ENCODE measurements at places on chromosomes 13 and 19.
A peak's percentile ranks its signal among the peaks of the same experiment; 100 is the strongest.

GRCh38 chr19:14425696-14426138 lies 6.6 kb upstream of the DDX39A start:
- DNase-seq = no peak

GRCh38 chr19:30111021-30111855 lies 169.2 kb downstream of the URI1 start:
- peak; percentile 5 for DNase-seq

DNA sequence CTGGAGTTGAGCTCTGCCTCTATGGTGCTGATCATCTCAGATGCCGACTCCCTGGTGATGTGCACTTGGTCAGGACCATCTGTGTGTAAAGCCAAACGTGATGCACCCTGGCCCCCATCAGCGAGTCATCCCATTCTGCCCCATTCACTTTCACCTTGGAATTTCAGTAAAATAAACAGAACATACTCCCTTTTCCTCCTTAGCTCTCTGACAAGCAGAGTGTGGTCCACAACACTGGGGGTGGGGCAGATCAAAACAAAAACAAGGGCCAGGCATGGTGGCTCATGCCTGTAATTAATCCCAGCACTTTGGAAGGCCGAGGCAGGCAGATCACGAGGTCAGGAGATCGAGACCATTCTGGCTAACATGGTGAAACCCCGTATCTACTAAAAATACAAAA lies 12.3 kb downstream of the CEACAM20 start:
- DNase-seq = no peak

DNA sequence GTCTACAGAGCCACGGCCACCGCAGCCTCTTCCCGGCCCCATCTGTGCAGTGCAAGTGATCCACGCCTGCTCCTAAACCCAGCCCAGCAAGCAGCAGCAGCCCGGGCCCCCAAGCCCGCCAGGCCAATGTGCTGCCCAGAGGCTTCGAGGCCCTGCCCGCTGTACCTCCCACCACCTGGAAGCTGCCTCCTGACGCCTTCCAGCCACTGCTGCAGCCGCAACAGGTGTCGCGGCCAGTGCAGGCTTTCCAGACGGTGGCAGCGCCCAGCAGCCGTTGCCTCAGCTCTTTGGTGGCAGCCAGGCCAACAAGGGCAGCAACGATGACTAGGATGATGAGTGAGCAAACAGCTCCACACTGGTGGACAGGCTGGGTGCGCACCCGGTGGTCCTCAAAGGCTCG lies 50.2 kb upstream of the TPM4 start:
- DNase-seq = no peak

DNA sequence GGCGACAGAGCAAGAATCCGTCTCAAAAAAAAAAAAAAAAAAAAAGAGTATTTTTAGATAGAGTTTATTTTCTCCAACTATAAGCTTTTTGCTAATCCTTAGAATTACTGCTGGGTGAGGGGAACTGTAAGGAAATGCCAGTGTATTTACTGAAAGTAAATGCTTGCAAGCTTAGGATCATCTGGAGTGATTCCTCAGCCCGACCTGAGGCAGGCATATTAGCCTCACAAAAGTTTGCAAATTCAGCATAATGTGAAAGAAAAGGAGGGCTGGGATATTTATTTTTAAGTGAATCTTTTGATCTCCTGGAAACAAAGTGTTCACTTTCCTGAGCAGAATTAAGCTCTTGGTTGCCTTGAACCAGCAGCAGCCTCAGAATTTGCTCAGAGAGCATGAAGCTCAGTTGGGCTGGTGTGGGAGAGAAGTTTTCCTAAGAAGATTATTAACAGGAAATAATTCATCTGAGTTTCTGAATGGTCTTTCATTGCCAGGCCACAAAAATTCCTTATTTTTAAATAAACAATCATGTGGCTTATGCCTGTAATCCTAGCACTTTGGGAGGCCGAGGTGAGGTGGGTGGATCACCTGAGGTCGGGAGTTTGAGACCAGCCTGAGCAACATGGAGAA lies 24.7 kb upstream of the SPATA13 start:
- DNase-seq = peak; percentile 53

DNA sequence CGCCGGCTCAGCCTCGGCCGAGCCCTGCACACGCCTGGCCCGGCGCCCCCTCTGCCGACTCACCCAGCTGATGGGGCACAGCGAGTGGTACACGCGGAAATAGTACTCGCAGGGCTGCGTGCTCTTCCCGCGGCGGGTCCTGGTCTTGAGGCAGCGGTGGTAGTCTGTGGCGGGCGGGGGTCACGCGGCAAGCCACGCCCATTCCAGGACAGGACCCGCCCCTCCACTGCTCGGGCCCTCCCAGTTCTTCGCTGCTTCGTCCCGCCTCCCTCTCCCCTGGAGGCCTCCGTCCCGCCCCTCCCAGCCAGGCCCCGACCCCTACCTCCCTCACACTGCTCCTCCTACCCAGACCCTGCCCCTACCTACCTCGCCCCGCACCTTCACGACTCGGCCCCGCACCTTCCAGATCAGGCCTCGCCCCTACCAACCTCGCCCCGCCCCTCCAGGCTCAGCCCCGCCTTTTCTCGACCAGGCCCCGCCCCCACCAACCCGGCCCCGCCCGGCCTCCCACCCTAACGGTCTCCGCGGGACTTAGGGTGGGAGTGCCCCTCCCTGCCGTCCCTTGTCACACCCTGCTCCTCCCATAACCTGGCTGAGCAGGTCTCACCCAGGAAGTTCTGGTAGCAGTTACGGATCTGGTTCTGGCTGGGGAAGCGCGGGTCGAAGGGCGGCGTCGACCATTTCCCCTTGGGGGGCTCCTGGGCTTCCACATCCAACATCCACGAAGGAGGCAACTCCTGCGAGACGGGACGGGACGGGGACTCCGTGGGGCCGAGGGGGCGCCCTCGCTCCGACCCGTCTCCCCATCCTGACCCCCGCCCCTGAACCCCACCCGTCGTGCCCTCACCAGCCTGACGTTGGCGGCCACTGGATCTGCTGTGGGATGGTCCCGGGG lies 469 bp downstream of the COX6B2 start:
- no peak for DNase-seq

GRCh38 chr19:18596752-18597157 lies 8.2 kb downstream of the REX1BD start:
- DNase-seq = peak; percentile 16

- no peak for DNase-seq
Measured at GRCh38 chr19:6733338-6734095, 3.9 kb downstream of the GPR108 start.

DNA sequence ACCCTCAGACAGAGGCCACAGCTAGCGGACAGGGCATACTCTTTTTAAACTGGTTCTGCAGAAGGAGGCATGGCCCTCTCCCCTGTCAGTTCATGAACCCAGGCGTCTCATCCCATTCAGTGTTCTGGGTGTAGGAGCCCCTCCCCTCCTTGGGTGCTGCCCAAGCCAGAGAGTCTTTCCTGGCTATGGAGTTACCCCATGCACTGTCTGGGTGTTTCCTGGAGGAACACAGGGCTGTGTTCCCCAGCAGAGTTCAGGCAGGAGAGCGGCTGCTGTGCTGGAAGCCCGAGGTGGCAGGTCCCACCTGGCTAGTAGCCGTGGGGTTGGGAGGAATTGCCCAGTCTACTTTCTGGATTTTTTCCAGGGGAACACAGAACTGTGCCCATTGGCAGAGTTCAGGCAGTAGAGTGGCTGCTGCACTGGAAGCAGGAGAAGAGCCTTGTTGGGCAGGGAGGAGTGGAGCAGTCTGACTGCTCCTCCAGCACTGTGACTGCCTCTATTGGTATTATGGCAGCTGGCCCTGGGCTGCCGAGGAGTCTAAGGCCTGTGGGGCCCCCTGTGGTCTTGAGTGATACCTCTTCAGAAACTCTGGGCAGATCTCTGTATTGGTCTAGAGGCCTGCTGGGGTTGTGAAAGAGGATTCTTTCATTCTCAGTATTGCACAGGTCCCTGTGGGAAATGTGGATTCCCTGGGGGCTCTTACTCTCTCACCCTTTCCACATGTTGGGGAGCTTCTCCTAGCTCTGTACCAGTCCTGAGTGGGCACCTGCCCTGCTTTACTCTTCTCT lies 168.3 kb downstream of the PCDH20 start:
- DNase-seq = no peak

DNA sequence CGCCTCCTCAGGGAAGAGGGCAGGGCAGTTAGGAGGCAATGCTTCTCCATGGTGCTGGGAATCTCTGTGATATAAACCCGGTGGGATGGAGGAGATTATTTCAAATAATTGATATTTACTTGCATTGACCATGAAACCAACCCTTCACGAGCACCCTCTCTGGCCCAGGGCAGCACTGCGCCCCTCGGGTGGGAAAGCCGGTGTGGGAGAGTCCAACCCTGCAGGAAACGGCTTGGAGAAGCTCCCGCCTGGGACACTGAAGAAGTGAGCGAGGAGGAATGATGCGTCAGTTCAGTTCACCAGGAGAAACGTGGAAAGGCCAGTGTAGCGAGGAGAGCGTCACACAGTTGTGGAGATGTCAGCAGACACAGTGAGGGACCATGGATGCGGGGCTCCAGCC lies 99.9 kb downstream of the COL4A2 start:
- DNase-seq = no peak

GRCh38 chr19:10692673-10693264 lies 8.5 kb upstream of the QTRT1 start:
- DNase-seq = no peak

DNA sequence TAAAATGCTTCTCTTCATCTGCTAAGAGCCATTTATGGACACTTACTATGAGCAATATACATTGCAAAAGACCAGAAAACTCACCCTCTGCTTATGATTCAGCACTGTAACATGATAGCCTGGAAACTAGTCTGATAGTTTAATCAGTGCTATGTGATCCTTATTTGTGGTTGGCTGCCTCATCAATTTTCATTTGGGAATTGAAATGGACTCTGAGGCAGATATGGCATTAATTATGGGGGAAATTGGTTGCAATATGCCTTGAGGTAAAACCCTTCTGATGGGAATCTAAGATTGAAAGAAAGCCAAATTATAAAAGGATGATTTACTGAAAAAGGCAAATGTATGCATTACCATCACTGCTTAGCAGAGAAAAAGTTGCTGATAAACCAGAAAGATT lies 33.5 kb downstream of the FAM216B start:
- DNase-seq = peak; percentile 78

DNA sequence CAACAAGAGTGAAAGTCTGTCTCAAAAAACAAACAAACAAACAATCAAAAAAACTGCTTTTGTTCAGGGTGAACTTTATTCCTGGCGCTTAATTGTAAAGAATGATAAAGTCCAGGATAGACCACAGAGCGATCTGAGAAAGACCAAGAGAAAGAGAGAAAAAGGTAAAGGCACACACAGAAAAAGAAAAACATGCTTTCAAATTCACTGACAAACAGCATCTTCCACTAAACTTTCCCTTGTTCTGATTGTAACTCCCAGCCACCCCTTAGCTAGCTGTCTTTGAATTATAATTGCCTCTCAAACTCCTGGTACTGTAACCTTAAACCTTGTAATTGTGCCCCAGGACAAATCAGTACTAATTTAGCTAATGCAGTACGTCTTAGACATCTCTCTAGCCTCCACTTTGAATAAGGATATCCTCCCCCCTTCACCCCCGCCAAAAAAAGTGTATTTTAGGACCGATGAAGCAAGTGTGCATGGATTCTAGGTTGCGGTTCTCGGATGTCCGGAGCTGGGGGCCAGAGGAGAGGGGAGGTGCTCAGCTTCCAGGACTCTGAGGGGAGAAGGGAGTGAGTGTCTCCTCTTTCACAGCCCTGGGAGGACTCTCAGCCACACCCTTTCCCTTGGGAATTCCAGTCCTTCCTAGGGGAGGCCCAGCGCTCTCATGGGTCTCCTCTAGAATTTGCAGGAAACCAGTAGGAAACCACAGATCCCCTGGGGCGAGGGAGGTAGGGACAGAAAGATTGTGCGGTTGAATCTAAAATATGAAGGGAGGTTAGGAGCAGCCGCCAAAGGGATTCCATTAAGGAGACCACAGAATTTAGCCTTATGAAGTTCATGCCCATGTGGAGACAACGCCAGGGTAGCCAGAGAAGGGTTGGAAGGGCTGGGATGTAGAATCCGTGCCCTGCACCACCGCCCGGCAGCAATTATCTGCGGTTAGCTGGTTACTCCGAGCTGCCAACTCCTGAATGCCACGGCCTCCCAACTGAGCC lies 19.7 kb downstream of the ZNF536 start:
- DNase-seq = peak; percentile 95

DNA sequence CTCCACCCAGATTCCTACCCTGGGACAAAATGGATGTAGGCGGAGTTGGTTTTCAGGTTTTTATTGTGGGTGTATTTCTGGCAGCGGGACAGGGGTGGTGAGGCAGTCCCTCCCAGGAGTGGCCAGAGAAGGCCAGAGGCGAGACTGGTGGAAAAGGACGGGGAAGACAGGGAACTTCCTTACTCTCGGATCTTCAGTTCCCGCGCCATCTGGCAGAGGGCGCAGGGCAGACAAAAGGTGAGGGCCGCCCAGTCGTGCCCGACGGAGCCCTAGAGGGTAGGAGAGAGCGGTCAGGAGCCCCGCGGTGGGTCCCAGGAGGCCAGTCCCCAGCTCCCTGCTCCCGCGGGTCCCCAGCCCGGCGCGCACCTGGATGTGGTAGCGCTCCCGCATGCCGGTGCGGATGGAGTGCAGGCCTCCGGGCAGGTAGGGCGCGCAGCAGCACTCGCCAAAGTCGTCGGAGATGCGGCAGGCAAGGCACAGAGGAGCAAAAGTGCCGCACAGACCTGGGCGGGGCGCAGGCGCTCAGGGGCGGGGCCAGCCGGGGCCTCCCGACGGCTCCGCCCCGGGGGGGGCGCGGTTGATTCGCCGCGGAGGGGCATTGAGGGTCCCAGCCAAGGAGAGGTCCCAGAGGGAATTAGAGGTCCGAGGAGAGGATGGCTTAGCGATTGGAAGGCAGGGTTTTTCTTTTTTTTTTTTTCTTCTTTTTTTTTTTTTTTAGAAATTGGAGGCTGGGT lies 3.0 kb downstream of the CNFN start:
- peak; percentile 40 for DNase-seq

GRCh38 chr13:51590971-51591627 lies 6.8 kb downstream of the WDFY2 start:
- peak; percentile 99 for DNase-seq

DNA sequence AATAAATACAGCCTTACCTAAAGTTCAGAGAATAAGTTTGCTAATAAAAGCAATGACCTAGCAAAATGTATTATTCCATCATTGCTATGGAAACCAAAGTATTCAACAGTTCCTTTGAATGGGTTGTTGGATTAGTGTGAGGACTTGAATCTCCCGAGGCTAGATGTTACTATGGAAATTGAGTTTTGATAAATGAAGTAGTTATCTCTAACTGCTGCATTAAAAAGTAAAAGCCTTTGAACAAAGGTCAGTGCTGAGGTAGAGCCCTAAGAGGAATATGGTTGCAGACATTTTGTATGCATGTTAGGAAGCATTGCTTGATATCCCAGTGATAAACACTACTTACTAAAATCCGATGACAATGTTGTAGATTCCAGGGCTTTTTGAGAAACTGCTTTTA lies 6.2 kb downstream of the KLF5 start:
- no peak for DNase-seq
